ENCODE measurements at places on chromosomes 13 and 19.
A peak's percentile ranks its signal among the peaks of the same experiment; 100 is the strongest.

DNA sequence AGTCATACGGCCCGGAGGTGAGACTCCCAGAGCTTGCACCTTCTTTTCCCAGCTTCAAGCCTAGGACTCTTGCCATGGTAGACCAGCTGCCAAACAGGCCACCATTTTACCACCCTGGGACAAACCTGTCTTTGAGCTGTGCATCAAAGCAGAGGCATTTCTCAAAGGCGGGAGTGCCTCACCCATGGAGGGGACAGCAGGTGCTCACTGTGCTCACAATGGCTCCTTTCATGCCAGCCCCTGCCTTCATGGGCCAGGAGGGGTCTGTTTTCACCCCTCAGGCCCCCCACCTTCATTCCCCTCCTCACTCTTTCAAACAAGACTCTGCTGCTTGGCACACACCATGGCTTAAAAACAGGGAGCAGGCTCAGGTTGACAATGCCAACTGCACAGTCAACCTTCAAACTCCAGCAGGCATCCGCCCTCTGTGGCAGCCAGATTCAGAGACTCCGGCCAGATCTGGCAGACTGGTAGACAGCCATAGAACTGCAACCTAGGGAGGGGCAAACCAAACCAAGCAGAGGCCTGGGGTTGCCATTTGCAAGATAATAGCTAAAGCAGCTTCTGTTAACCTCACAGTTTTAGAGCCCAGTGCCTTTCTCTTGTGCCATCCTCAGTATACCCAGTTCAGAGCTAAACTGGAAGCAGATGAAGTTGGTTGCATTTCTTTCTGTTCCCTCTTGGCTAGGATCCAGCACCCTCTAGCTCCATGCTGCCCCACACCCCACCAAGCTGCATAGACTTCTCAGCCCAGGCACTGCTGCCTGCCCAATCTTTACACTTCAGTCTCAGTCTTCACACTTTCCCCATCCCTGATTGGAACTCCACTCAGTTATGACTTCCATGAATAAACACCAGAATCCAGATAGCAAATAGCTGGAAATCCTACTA, 93.9 kb upstream of the SPATA13 start:
- DNase-seq: no peak

DNA sequence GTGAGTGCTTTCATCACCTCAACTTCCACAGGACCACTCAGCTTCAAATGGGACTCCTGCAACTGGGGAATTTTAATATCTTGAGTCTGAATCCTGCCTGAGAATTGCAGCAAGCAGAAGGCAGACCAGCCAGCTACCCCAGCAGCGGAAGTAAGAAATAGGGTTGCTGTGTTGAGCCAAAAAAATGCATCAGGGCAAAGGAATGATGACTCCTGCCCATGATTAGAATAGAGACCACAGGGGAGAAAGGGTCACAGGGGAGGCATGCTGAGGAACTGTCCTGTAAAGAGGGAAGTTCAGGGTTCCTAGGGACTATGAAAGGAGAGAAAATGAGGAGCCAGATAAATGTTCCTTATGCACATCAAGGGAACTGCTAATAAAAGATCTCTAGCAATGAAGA, 370.2 kb downstream of the KCTD12 start:
- DNase-seq: no peak

DNA sequence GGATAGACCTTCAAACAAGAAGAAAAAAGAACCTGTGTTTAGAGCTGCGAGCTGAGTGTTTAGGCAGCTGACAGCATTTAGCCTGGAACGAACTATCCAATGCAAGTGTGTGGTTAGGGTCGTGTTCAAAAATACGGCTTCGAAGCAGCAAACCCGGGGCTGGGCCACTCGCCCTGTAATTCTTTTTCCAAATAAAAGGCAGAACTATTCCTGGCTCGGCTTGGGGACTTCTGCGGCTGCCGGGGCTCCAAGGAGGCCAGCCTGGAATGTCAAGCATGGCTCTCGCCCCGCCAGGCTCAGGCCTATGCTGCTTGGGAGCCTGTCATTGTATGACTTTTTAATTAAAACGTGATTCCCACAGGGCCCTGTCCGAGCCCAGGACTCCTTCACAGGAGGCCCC, 51.7 kb upstream of the KLF2 start:
- DNase-seq: no peak

GRCh38 chr13:100526318-100527000, 62.1 kb downstream of the GGACT start:
- DNase-seq: no peak

- DNase-seq: no peak
Measured at GRCh38 chr19:7734220-7735203, 2.6 kb upstream of the CLEC4G start.

GRCh38 chr19:45467115-45467455, 711 bp upstream of the FOSB start:
- DNase-seq: no peak

GRCh38 chr19:34667349-34668076, 9.4 kb downstream of the SCGB2B2 start:
- no peak for DNase-seq

DNA sequence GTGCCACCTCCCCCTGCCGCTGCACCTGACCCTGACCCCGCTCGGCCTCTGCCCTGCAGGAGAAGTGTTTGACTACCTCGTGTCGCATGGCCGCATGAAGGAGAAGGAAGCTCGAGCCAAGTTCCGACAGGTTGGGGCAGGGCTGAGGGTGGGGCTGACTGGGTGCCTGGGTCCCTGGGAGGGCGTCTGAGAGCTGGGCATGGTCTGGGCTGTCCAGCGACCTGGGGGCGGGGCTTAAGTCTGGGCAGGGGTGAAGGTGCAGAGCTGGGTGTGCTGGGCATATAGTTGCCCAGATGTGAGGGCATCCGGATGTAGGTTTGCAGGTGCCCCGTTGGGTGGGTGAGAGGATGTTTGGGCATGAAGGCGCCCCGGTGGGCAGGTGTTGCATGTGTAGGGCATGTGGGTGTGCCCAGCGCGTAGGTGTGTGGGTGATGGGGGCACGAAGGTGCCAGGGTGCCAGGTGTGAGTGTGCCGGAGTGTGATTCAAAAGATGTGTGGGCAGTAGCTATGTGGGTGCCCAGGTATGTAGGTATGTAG, 13.8 kb downstream of the MARK4 start:
- no peak for DNase-seq

GRCh38 chr19:10565028-10565566, 713 bp downstream of the KRI1 start:
- DNase-seq: peak; percentile 42

- no peak for DNase-seq
Measured at GRCh38 chr13:59259165-59260000, 904.3 kb downstream of the DIAPH3 start.

DNA sequence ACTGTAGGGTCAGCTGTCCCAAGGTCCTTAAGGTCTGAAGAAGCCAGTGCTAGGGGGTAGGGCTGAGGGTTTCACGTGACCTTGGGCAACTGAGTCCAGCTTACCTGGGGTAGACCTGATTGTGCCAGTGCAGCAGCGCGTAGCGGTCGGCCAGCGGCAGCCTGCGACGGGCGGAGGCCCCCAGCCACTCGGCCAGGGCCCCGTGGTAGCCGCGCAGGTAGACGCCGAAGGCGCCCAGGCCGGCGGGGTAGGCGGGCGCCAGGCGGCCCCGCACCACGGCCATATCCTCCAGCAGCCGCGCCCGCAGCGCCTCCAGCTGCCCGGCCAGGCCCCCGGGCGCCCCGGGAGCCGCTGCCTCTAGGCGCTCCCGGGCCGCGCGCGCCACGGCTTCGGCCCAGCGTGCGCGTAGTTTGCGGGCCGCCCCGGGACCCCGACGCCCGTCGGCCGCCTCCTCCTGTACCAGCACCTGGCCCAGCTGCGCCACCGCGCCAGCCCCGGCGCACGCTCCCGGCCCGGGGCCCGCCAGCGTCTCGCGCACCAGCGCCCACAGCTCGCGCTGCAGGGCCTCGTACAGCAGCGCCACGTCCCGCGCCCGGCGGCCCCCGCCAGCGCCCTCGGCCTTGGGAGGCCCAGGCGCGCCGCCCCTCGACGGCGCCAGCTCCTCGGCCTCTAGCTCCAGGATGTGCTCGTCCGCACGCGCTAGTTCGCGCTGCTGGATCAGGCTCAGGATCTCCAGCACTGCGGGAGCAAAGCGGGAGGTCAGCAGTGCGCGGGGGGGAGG, 10.9 kb downstream of the EXOC3L2 start:
- DNase-seq: no peak

DNA sequence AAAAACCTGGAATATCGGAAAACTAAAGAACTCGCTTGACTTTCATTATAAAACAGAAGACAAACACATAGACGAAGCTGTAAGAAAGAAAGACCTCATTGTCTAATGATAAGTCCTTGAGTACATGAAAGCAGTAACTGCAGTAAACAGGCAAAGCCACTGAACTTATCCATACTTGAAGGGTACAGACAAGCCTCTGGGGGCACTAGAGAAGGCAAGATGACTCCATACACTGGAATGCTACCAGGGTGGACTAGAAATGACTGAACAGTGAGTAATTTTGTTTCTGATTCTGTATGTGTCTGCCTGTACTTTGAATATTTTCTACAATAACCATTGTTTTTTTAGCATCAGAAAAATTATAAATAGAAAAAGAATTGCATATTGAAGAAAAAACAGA, 507.9 kb downstream of the UQCRFS1 start:
- DNase-seq: no peak

DNA sequence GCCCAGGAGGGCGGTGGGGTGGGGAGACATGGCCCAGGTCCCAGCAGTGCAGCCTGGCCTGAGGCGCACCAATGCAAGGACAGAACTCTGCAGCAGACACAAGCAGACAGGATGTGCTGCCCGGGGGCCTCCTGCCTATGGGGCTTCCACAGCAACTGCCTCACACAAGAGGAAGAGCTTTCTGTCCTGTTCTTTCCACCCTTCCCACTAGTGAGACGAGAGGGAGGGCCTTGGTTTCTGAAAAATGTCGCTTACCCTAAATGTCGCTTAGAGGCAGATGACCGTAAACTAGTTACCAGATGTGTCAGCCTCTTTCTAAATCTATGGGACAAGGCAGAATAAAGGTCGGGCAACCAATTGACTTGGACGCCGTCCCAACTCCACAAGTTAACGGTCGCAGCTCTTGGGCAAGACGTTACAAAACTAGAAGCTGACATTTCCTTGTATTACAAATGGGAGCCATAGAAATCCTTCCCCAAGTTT, at the start of gene LAIR1:
Gene LAIR1 (minus strand): TSS at position 157 of the 483 bp plus-strand sequence. CDS start 127 bp downstream, at position 30.
- DNase-seq: no peak

DNA sequence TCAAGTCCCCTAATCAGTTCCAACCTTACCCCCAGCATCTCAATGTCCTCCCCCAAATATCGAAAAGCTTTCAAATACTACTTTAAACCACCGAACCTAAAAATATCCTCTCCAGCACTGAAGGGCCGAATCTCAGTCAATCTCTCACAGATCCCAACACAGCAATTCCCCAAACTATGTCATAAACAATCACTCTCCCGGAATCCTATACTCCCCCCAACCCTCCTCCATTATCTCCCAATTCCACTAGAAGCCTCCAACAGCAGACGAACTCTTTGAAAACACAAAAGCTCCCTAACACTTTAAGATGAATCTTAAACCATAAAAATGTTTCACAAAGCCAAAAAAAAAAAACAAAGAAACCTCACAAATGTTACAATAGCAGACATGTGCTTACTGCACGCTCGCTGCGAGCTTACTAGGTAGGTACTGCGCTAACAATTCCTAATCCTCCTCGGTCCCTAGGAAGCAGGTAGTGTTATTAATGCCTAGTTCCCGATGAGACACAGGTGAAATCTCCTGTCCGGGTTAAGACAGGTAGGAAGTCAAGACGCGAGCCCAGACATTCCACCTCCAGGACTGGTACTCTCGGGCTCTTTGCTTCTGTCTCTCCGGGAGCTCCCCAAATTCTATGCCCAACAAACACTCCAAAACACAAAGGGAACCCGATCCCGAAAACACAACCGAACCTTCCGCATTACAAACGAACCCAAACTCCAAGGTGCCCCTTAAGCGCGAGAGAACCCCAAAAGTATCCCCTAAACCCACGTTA, 14.2 kb downstream of the FBXO46 start:
- DNase-seq: peak; percentile 44

DNA sequence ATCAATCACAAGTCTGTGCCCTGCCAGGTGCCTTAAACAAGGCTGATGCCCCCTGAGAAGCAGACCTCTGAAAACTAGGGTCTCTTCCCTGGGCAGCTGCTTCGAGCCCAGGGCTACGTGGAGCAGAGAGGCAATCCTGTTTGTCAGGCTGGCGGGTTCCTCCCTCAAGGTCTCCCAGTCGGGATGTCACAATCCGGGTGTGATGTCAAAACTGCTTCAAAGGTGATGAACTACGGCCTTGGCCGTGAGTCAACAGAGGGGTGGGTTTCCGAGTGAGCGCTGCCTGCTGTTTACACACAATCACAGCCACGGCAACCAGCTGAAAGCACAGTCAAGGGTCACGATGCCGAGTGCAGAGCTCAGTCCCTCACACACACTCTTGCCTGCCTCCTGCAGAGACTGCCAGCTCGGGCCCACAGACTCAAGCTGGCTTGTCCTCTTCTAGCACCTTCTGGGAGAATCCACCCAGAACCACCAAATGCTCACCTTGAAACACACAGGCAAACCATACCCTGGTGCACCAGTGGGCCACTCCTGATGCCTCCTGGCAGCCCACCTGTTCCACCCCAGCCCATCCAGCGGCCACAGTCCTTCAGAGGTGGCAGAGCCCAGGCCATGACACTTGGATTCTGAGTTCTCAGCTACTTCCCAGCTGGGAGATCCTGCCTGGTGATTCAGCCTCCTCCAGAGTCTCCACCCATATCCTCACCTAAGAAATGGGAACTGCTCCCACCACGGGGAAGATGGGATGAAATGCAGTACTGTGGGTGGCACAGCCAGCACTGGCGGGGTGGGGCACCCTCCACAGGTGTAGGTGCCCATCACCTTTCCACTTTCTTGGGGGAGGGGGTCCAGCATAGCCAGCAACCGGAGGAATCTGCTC, 6.8 kb downstream of the ELL start:
- peak; percentile 71 for DNase-seq

DNA sequence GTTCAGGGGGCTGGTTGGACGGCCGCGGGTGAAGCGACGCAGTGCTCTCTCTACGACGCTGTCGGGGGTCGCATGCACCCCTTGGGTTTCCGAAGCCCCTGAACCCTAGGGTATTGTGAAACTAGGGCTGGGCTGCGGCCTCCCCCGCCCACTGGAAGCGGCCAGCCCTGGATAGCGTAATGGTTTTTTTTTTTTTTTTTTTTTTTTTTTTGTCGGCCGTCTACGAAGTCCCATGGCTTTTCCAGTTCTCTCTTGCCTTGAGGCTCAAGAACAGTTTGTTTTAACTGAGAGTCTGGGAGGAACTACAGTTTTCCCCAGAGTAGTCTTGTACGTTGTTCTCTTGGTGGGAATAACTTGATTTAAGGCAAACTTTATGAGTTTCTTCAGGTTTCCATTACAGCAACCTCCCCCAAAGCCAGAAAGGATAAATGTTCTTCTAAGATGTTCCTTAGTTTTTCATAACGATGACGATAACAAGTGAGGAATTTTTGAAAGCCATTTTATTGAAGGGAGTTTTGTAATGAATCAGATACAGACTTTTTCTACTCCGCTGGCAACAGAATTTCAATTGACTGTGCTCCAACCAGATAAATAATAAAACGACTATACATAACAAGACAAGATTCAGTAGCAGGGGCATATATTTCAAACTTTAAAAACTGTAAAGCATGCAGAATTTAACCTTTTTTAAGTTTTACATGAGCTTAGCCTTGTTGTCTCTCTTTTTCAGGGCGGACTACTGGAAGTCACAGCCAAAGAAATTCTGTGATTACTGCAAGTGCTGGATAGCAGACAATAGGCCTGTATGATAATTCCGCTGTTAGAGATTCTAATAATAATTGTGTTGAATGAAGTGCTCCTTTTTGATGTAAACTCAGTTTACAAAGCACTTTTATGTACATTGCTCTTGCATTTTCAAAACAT, 867 bp downstream of the WBP4 start:
- no peak for DNase-seq
